ENCODE measurements at places on chromosomes 7 and 10. TPM values are rescaled to one million over a fixed set of nuclear protein-coding genes. Genes with fewer than 3 reads are reported as not detected.

RBP4 gene
- total RNA-seq = 0.54 TPM

CASD1 gene
- 35.6 TPM for total RNA-seq

NEBL gene
- 13.7 TPM for total RNA-seq

RARRES2 gene
- total RNA-seq = 24.9 TPM

GRCh38 chr10:46006219-46006618 is 24.2 kb downstream of the NCOA4 start:
- no peak for DNase-seq

DNA sequence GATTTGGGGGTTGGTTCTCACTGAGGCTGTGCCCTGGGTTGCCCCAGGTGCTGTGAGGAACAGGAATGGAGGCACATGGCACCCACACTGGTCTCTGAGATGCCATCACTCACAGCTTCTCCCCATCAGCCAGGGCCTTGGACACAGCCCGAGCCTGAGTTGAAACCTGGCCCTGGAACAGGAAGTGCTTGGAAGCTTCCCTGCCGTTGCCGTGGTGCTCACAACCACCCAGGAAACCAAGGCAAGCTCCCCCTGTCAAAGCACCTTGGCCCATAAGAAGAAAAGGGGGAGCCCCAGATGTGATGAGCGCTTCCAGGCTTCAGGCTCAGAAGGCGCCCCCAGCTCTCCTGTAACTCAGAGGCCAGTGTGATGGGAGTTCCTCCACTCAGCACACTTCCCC is at the start of gene BTBD16:
TSS of gene BTBD16 (plus strand) at position 221 of the 400 bp plus-strand sequence. CDS start 3,786 bp downstream, outside the sequence.
- DNase-seq = no peak

DNA sequence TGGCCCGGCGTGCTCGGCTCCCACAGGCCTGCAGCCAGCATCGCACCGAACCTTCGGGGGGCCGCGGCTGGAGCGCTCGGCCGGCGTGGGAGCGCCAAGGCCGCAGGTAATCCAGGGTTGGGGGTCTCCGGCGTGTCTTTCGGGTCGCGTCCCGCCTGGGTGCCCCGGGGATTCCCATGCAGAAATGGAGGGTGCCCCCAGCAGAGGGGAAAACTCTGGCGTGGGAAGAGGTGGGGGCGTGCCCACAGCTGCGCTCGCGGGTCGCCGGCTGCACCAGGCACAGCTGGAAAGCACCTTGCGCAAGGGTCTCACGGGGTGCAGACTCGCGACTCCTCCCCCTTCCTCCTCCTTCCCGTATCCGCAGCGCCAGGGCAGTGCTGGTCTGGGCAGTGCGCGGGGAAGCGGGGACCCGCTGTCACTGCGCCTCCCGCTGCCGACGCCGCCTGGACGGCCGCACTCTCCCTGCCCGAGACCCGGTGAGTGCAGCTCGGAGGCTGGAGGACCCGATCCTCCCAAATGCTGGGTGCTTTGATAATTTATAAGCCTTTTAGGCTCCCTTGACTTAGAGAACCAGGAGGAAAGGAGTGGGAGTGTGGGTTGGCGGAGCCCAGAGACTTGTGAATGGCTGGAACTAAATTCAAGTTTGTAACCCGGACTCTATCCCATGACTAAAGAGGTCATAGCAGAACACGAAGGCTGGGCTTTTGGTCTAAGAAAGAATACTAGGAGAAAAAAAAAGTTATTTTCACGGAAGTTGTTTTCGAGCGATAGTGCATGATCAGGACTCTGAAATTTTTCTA is 489 bp downstream of the MAP3K8 start:
- DNase-seq = peak; percentile 45

GRCh38 chr10:72334825-72335393 is 19.8 kb downstream of the DNAJB12 start:
- no peak for DNase-seq

DNA sequence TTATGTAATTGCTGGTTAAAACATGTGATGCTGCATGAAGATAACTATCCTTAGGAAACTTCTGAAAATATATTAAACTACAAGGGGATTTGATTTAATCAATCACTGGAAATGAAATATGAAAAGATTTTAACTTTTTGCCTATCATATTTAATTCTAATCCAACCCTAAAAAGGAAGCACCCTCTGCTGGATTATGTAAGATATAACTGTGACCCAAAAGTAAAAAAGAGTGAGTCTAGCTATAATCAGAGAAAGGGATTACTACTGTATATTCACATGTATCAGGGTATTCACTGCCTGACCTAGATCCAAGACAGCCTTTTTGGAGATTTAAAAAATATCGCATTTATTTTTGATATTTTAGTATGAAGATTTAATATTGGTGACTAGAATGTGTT is 295.5 kb downstream of the MDFIC start:
- no peak for DNase-seq

GRCh38 chr10:511101-511848 is 178.2 kb downstream of the DIP2C start:
- peak; percentile 87 for DNase-seq

GRCh38 chr10:70613941-70614340 is 11.4 kb upstream of the PRF1 start:
- no peak for DNase-seq

GRCh38 chr10:100148353-100149211 is 37.2 kb downstream of the ERLIN1 start:
- DNase-seq = no peak

DNA sequence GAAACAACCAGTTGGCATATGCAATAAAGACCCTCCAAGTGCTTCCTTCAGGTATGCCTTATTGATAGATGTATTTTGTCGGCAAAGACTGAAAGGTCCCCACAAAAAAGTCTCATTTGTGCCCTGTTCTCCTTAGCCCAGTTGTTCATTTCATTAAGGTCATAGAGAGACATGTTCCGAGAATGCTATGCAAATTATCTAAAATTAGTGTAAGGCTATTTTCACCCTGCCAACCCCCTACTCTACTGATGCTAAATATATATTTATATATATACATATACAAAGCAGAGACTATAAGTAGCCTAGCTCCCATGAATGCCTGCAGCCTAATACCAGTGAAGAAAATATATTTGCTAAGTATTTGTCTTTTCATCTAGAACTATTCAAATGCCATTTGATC is 96.7 kb upstream of the ADO start:
- no peak for DNase-seq

- no peak for DNase-seq
Observed at GRCh38 chr10:127802531-127803095, 65.6 kb downstream of the FOXI2 start.

GRCh38 chr10:101286248-101287046 is 57.2 kb upstream of the LBX1 start:
- DNase-seq = no peak

- no peak for DNase-seq
Observed at GRCh38 chr7:100266576-100267354, 40.7 kb upstream of the SPDYE3 start.

- DNase-seq = no peak
Observed at GRCh38 chr10:106082865-106083264, 1081.6 kb downstream of the SORCS1 start.

Data from mesothelial cell of epicardium (in vitro differentiated cells).